Activated T-helper 1 cell treated with anti-CD3 and anti-CD28 coated beads, Interleukin-2, amount 50 U/mL, for 16 hours (primary cell): ENCODE measurements at places on chromosomes 2 and 18.

GRCh38 chr2:161708350-161708975 lies 84.2 kb downstream of the SLC4A10 start:
- no peak for DNase-seq

DNA sequence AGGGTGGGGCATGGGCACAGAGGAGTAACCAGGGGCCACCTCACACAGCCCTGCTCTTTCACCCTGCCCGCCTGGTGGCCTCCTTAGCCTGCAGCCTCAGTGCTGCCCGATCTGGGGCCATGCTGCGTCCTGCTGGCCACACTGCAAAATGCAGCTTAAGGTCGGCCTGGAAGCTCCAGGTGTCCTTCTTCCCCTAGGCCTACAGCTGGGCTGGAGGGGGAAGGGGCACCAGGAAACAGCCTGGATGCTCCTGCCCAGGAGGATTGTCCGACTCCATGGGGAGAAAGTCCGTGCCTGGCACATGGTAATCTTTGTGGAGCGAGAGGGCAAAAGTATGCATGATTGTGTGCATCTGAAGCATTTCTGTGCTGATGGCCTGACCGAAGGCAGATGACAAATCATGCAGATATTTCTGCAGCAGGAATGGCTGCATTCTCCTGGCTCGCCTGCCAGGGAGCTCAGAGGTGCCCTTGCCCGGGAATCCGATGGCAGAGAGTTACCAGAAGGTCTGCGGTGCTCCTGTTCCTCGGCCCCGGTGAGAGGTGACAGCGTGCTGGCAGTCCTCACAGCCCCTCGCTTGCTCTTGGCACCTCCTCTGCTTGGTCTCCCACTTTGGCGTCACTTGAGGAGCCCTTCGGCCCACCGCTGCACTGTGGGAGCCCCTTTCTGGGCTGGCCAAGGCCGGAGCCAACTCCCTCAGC lies 12.8 kb upstream of the ALPP start:
- no peak for DNase-seq

DNA sequence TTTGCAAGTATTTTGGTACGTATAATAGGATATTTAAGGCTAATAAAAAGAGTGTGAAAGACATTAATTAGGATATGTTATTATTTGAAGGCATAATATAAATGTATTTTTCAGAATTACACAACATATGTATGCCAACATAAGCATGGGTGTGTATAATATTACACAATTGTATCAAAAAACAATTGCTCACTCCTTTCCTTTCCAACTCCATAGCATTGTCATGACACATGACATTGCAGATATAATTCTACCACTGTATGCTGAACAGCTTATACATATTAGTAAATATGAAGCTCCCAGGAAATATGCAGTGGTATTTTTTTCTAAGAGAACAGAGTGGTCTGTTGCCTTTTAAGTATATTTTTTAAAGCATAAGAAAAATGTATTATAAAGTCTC lies 593.1 kb downstream of the TMX3 start:
- DNase-seq: no peak

DNA sequence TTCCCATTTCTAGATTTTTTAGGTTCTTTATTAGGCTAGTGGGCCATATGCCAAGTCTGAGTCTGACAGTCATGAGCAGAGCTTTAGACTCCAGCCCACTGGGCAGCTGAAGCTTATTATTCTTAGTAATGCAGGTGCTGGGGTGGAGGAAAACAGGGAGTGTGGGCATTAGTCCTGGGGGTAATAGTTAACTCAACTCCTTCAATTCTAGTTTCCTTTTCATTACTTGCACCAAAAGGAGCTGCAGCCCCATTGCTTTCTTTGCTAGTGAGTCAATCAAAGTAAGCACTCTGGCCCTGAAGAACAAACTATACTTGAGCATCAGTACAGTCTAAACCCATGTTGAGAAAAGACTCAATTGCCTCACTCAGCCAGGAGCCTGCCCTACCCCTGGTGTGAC lies 35.5 kb downstream of the ICOS start:
- no peak for DNase-seq

DNA sequence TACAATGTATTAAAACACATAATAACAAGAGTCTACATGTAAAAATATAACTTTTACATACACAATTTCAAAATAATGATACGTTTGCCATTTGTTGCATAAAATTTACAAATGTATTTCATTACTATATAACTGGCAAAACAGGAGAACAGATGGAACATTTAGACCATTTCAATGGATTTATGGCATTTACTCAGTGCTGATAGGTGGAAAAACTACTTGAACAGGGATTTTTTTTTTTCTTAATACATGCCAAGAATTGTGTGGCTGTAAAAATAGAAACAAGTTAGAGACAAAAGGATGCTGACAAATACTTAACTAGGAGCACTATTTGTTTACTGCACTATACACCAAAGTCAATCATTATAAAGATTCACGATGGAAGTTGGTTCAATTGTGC lies 266.8 kb upstream of the CCDC68 start:
- DNase-seq: no peak

GRCh38 chr2:238554468-238555315 lies 128.0 kb downstream of the ASB1 start:
- DNase-seq: no peak

GRCh38 chr2:30267161-30267975 lies 36.0 kb downstream of the LBH start:
- DNase-seq: no peak

- no peak for DNase-seq
These were observed 42.9 kb upstream of the REL start for GRCh38 chr2:60838481-60838880.

DNA sequence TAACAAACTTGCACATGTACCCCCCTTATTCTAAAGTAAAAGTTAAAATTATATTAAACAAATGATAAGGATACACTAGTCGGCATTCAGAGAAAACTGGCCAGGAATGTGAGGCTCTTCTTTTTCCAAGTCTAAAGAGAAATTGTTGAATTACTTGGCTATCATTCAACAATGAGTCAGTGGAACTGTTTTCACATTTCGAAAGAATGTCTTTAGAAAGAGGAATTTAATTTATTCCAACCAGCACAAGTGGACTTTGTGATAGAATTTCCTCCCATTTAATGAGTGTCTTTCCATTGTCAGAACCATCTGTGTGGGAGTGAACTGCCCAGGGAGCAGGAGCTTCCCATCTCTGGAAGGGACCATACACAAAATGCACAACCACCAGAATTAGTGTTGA lies 792.2 kb downstream of the EPHA4 start:
- no peak for DNase-seq

GRCh38 chr2:162072181-162072702 lies 1.8 kb downstream of the DPP4 start:
- no peak for DNase-seq

GRCh38 chr2:195898505-195899191 lies 170.0 kb downstream of the DNAH7 start:
- no peak for DNase-seq

DNA sequence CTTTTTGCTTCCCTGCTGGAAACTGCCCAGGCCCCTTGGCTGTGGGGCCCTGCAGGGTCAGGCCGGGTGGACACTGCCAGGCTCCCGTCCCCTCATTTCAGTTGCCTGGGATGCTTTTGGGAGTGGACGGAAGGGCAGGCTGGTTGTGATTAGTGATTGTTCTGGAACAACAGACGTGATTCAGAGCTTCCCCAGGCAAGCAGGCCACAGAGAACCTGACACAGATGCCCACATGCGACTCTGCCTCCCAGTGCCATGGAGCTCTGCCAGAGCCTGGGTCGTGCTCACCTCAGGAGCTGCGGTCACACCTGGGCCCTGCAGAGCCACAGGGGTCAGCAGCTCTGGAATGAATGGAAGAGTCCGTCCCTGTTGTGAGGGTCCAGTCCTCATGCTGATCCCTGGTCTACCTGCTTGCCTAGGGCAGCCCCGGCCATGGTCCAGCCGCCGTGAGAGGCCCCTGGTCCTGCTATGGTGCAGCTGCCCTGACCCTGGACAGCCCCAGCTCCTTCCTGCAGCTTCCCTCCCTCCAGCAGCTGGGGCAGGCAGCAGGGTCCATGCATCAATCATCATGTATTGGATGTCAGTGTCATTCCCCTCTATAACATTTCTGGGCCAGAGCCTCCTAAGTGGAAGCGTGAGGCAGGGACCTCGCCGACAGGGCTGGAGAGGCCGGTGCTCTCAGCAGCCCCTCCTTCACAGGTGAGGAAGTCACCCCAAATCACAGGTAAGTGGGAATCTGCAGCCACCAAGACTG lies 518.6 kb upstream of the MYT1L start:
- no peak for DNase-seq

- no peak for DNase-seq
These were observed 522.3 kb upstream of the MYT1L start for GRCh38 chr2:2853346-2853745.

- DNase-seq: no peak
These were observed 539.5 kb downstream of the NRXN1 start for GRCh38 chr2:50492477-50492851.

DNA sequence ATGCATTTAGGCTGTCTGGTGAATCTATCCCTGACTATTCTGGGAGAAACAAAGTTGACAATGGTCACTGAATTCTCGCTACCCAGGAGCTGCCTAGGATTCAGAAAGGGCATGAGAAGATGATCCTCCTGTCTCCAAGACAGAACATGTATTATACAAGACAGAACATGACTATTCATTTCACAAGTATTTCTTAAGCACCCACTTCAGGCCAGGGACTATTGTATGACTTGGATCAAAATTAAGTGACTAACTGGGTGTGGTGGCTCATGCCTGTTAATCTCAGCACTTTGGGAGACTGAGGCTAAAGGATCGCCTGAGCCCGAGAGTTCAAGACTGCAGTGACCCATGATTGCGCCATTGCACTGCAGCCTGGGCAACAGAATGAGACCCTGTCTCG lies 235.8 kb upstream of the RAB12 start:
- DNase-seq: no peak

- DNase-seq: no peak
These were observed 247.0 kb downstream of the TMX3 start for GRCh38 chr18:68467957-68468356.

DNA sequence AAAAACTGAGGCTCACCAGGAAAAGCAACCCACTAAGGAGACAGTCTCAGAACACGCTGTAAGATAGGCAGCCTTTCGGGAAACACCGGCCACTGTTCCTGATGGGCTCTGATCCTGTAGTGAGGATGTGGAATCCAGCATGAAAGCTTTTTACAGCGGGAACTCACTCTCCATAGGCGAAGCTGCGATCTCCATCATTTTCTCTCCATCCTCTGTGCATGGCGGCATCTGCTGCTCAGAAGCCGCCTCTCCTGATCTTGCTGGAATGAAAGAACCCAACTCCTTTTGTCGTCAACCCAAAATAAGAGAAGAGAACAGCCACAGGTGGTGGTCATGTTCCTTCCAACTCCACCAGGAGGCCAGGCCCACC lies 49.9 kb downstream of the TMEM18 start:
- no peak for DNase-seq

DNA sequence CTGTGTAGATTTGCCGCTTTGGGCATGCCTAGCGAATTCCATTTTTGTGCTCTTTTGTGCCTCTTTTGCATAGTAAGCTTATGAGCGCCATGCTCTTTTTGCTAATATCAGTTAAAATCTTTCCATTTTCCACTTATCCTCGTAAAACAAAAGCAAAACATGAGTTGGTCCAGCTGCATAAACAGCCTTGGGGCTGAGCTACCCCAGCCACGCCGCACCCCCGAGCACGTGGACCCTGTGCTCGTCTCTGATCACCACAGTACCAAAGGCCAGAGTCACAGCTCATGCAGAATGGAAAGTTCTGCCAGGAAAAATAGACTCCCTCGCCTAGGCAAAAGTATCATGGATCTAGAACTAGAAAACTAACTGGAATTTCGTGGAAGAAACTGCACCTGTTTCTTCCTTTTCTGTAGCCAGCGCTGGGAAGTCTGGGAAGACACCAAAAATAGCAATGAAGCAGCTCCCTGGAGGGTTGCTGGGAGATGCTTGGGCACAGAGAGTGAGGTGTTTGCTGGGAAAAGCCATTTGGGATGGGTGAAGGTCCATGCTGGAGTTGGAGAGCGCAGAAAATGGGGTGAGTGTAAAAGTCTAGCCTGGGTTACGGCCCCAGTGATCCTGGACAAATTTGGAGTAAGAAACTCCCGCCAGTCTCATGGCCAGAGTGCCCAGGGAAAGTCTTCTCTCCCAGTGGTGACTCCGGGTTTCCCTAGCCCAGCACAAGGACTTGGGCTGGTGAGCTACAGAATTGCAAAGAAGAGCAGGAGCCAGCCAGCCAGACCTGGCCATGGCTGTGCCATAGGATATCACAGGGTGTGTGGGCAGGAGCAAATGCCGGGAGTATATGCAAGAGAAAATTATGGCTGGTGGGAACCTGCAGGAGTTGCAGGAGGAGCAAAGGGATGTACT lies 218.4 kb downstream of the GBX2 start:
- DNase-seq: no peak
